Tongue (tissue), 3 donors: ENCODE measurements at places on chromosomes 1 and 21.

- no peak for DNase-seq
Measured at GRCh38 chr21:14616380-14617039, 70.4 kb upstream of the SAMSN1 start.

DNA sequence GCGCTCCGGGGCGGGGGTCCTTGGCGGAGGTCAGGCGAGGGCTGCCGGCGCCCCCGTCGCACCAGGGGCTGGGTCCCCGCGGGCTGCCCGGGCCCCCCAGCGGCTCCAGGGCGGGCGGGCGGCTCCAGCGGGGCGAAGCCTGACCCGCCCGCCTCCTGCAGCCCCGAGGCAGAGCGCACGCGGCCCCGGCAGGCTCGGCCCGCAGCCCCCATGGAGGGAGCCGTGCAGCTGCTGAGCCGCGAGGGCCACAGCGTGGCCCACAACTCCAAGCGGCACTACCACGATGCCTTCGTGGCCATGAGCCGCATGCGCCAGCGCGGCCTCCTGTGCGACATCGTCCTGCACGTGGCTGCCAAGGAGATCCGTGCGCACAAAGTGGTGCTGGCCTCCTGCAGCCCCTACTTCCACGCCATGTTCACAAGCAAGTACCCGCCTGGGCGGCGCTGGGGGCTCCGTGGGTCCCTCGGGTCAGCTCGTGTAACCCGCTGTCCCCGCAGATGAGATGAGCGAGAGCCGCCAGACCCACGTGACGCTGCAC lies 817 bp downstream of the KLHL17 start:
- no peak for DNase-seq

DNA sequence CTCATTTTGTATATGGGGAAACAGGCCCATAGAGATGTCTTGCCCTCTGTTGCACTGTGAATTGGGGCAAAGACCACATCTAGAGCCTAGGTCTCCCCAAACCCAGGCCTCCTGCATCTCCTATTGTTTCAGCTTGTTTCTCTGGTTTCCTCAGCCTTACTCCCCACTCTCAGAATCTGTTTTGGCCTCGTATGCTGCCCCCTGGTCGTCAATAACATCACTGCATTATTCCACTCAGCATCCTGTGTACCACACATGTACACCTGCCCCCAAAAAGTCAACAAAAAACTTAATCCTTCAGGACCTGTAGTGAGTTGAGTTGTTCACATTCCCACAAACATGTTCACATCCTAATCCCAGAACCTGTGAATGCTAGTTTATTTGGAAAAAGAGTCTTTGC lies 184.8 kb downstream of the BRINP2 start:
- peak; percentile 36 for DNase-seq

DNA sequence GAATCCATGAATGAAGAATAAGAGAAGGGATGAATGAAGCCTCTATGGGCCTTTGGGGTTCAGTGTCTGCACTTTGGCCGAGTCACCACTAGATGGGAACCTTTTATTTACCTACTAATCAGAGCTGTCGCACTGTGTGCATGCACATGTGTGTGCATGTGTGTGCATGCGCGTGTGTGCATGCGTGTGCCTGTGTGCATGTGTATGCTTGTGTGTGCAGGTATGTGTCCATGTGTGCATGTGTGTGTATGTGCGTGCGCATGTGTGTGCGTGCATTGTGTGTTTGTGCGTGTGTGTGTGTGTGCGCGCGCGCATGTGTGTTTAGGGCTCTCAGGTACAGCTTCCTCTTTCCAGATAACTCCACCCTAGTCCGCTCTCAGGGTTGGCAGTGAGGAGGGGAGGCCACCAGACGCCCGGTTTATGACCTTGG lies 20.4 kb upstream of the UBXN10 start:
- DNase-seq, result no peak

GRCh38 chr1:51372561-51372960 lies 42.2 kb upstream of the TTC39A start:
- DNase-seq, result no peak

GRCh38 chr1:27430903-27431600 lies 38.6 kb downstream of the GPR3 start:
- peak; percentile 65 for DNase-seq

GRCh38 chr1:15876357-15877055 lies 29.0 kb downstream of the SPEN start:
- no peak for DNase-seq

DNA sequence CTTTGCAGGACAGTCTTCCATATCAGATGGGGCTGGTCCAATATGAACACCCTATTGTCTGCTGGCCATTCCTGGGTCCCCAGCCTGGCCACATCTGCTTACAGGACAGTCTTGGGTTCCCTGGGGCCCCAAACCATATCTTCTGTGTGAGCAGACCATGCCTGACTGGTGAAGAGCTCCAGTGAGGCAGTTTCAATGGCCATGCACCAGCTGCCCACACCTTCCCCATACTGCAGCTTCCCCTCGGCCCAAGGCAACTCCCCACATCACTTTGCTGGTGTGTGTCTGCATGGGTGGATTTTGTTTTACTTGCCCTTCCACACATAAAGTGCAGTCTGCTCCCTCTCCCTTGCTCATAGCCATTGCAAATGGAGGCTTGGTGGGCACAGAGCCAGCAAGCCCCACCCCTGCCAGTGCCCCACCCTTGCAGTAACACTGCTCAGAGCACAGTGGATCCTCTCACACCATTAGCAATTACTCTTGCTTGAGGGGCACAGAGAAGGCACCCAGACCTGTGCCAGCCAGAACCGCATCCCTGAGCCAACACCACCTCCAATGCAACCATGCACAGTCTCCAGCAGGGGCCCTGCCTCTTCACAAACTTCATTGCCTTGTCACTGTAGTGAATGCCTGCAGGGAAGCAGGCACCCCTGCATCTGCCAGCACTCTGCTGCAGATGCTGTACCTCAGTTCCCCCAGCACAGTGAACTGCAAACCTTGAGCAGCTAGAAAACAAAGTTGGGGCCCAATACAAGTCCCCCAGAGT lies 474.5 kb upstream of the BEND5 start:
- DNase-seq, result no peak

GRCh38 chr1:21537932-21538630 lies 28.9 kb downstream of the ALPL start:
- DNase-seq, result no peak

- DNase-seq, result no peak
Measured at GRCh38 chr1:174912264-174912663, 87.5 kb upstream of the CACYBP start.

GRCh38 chr1:106780066-106780465 lies 276.4 kb upstream of the PRMT6 start:
- DNase-seq, result no peak

DNA sequence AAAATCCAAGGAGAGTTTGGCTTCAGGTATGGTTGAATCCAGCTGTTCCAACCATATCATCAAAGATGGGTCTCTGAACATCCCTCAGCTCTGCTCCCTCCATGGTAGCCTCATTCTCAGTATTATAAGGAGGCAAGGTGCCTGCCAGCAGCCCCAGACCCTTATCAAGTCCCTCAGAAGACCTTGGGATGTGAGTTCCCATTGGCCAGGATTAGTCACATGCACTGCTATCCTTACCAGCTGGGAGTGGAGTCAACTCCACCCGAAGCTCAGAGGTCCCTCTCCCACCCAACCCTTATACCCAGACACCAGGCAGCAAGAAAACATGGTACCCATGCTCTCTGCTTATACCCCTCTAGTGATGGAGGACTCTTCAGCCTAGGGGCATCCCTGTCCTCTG lies 153.7 kb upstream of the ZBTB40 start:
- DNase-seq, result no peak

DNA sequence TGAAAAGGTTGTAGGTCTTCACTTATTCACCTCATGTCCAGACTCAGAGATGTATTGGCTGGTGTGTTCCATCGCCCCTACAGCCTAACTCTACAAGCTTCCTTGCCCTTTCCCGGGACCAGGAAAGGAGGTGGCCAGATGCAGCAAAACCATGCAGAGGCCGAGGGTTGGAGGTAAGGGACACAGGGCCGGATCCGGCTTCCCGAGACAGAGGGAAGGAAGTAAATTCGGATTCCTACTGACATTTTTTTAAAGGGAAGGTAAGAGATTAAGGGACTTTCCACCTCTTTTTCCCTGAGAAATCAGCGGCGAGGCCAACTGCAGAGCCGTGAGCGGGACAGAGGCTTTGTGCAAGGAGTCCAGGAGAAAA lies 12.7 kb downstream of the EPHA10 start:
- no peak for DNase-seq

- no peak for DNase-seq
Measured at GRCh38 chr1:61892977-61893376, 150.7 kb downstream of the PATJ start.

GRCh38 chr1:11170102-11170501 lies 19.1 kb upstream of the ANGPTL7 start:
- DNase-seq, result no peak

DNA sequence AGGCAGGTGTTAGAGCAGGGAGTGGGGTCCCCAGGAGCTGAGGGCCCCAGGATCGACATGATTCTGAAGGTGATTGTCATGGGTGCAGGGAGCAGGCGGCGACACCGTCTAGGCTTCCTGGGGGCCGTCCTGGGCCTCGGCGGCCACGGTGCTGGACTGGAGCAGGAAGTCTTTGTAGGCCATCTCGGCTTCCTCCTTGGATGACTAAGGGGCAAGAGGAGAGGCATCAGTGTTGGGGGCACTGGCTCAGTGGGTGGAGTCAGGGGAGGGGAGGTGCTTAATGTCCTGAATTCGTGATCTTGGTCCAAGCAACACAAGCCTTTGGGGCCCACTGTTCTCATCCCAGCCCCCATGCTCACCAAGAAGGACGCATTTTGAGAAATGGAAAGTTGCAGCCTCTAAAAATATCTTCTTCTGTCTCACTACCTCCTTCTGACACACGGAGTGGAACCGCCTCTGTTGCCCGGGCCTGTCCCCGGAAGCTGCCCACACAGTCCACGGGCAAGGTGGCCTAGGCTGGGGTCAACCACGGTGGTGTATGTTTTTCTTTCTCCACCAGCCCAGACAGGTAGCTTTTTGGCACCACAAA lies 8.6 kb upstream of the FCMR start:
- no peak for DNase-seq

GRCh38 chr1:113721010-113721409 lies 38.3 kb downstream of the PHTF1 start:
- DNase-seq, result no peak

GRCh38 chr1:74861867-74862266 lies 128.9 kb downstream of the TYW3 start:
- no peak for DNase-seq
